ENCODE measurements at places on chromosomes 3 and 15.

DNA sequence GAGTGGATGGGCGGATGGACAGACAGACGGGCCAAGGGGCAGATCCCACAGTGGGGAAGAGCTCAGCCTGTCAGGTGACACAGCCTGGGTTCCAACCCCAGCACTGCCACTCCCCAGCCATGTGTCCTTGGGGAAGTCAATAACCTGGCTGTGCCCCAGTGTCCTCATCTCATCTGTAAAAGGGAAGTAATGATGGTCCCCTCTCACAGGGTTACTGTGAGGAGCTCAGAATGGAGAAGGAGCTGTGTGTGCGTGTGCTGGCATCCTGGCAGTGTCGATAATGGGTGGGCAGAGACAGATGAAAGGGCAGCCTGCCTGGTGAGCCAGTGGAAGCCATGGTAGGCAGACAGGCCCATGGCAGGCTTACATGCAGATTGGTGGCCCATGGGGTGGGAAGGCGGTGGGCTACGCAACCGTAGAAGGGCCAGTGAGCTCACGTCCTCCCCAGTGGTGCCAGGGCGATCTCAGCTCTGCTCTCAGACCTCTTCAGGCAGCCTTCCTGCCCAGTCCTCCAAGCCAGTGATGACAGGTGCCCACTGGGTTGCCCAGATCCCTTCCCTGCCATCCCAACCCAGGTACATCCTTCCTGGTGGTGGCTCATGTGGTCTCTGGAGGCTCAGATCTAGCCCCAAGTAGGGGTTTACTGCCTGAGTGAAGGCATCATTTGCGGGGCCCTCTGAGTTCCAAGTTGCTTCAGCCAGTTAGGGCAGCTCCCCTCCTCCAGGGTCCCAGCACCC, 2.3 kb upstream of the DNAJB8 start:
- no peak for DNase-seq

GRCh38 chr3:55461896-55462295, 25.2 kb downstream of the WNT5A start:
- no peak for DNase-seq

DNA sequence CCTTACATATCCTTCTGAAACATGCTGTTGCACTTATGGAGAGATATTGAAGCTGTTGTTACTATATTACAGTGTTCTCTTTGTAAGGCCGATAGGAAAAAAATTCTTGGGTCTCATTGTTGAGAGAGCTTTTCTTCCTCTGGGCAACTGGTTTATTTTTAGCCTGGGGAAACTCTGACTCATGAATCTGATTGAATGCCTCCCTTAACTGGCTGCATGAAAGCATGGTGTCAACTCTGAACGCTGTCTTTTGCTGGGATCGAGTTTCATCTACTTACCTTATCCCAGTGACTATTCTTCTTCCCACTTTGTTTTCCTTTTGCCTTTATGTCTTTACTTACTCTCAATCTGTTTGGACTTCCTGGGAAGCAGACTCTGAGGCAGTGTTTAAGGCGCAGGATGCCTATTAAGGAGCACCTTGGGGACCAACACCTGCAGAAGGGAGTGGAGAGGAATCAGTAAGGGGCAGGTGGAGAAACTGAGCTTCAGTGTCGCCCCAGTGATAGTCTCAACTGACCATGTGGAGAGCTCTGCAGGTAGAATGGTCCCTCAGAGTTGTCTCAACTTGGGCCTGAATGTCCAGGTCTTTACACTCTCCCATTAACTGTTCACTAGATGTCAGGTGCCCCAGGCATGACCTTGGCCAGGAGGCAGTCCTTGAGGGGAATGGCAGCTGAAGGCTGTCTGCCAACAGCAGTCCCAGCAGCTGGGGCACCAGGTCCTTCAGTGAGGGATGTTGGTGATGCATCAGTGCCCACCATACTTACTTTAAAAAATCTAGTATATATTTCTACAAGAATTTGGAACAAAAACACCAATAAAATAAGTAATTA, 88.9 kb upstream of the CCNL1 start:
- DNase-seq, result no peak

- DNase-seq, result no peak
These were observed 326.2 kb downstream of the RYR3 start for GRCh38 chr15:33636958-33637357.

- no peak for DNase-seq
These were observed 17.8 kb upstream of the SERPINI2 start for GRCh38 chr3:167491621-167492020.

DNA sequence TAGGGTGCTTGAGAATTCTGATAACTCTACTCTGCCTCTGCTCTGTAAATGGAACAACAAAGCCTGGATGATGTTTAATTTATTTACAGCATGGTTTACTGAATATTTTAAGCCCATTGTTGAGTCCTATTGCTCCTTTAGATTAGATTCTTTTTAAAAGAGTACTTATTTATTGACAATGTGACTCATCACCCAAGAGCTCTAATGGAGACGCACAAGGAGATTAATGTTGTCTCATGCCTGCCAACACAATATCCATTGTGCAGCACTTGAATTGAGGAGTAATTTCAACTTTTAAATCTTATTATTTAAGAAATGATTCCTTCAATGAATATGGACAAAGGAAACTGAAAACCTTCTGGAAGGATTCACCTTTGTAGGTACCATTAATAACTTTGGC, 691.4 kb downstream of the ZBBX start:
- DNase-seq, result no peak

DNA sequence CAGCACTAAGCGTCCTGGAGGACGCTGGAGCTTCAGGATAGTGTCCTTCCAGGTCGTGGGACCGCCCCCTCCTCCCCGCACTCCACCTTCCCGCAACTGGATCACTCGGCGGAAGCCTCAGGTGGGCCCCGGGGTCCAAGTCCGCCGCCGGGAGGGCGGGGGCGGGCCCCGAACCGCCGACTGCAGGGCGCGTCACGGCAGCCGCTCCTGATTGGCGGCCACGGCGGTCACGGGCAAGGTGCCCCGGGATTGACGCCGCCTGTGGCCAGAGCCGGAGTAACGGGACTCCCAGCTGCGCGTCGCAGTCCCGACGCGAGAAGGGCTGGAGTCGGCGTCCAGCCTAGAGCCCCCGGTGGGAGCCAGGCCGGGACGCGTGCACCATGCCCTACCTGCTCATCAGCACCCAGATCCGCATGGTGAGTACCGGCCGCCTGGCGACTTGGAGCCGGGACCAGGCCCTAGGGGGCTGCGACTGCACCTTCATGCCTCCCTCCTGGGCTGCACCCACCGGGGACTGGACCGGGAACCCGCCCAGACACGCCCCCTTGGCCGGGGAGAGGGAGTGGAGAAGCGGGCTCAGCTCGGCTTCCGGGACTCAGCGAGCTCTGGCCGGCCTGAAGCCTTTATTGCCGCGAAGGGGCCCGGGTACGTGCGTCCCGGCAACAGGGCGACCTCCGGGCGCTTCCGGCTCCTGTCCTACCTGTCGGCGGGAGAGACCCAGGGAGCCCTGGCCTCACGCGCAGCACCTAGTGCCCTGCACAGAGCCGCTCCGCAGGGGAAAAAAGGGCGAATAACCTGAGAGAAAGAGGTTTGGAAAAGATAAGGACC, at the start of gene GCHFR:
Gene GCHFR, plus strand, starts transcription at position 268 of the 828 bp plus-strand sequence. Its CDS starts 113 bp downstream, at position 381.
- DNase-seq, result no peak

- DNase-seq, result no peak
These were observed 186.0 kb upstream of the LPP start for GRCh38 chr3:187967993-187968392.

GRCh38 chr3:39638301-39638700, 170.8 kb downstream of the MOBP start:
- DNase-seq, result no peak

DNA sequence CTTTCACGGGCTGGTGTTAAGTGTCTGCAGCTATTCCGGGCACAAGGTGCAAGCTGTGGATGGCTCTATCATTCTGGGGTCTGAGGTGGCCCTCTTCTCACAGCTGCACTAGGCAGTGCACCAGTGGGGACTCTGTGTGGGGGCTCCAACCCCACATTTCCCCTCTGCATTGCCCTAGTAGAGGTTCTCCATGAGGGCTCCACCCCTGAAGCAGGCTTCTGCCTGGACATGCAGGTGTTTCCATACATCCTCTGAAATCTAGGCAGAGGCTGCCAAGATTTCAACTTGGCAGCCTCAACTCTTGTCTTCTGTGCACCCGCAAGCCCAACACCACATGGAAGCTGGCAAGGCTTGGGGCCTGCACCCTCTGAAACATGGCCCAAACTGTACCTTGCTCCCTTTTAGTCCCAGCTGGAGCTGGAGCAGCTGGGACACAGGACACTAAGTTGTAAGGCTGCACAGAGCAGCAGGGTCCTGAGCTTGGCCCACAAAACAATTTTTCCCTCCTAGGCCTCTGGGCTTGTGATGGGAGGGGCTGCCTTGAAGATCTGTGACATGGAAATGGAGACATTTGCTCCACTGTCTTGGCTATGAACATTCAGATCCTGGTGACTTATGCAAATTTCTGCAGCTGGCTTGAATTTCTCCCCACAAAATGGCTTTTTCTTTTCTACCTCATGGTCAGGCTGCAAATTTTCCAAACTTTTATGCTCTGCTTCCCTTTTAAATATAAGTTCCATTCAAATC, 6.0 kb upstream of the RPL39L start:
- DNase-seq, result no peak

DNA sequence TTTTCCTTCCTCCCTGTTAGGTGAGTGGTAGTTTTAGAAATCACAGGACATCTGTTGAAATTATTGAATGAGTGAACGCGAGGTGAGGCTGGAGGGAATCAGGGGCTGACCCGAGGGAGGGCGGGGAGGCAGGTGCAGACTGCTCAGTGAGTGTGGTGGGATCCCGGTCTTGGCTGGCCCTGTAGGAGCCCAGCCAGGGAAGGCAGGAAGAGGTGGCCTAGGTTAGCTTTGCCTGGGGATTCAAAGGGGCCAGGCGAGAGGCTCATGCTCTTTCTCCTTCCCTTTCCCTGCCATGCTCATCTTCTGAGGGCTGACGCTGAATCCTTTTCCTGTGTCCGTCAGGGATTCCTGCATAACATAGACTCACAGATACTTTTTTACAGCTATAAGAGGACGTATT, 15.1 kb downstream of the CACNA1D start:
- DNase-seq, result no peak

GRCh38 chr3:72855001-72855400, 6.8 kb upstream of the SHQ1 start:
- no peak for DNase-seq

- no peak for DNase-seq
These were observed 103.7 kb upstream of the TGFBR2 start for GRCh38 chr3:30502742-30503073.

DNA sequence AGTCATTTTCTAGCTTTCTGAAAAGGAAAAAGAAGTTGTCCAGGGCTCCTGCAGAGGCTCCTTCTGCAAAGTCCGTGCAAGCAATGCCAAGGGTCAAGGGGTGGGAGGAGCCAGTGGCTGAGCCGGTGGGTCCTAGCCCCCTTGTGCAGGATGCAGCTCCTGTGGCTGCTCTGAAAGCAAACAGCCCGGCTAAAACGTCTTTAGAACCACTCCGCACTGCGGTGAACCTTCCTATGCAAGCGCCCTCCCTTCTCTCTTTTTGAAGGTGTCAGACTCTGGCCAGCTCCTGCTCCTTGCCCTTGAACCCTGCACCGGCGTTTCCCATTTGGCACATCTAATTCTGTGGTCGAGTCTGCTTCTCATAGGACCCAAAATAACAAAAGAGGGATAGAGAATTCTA, 183.1 kb downstream of the UACA start:
- no peak for DNase-seq

- no peak for DNase-seq
These were observed 240.0 kb downstream of the MBNL1 start for GRCh38 chr3:152508705-152509104.

GRCh38 chr3:51282931-51283330, 102.2 kb upstream of the MANF start:
- DNase-seq, result no peak

- DNase-seq, result no peak
These were observed 303.4 kb upstream of the NR2E3 start for GRCh38 chr15:71506946-71507345.

- DNase-seq, result no peak
These were observed 109.6 kb downstream of the FNDC3B start for GRCh38 chr3:172148702-172149565.

DNA sequence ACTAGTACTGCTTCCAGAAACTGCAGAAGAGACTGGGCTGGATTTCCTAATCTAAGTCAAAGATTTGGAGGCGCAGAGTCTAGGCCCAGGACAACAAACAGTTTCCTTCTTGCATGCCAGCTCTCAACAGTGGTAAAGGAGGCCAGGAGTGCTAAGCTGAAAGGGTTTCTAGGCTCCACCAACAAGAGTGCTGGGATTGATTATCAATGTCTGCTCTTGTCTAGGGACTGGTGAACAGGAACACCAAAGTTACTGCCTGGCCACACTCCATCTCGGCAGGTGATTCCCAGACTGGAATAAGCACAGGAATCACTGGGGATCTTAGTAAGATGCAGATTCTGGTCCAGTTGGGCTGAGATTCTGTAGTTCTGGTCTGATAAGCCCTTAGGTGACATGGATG, 22.8 kb upstream of the FGD5 start:
- DNase-seq, result no peak

DNA sequence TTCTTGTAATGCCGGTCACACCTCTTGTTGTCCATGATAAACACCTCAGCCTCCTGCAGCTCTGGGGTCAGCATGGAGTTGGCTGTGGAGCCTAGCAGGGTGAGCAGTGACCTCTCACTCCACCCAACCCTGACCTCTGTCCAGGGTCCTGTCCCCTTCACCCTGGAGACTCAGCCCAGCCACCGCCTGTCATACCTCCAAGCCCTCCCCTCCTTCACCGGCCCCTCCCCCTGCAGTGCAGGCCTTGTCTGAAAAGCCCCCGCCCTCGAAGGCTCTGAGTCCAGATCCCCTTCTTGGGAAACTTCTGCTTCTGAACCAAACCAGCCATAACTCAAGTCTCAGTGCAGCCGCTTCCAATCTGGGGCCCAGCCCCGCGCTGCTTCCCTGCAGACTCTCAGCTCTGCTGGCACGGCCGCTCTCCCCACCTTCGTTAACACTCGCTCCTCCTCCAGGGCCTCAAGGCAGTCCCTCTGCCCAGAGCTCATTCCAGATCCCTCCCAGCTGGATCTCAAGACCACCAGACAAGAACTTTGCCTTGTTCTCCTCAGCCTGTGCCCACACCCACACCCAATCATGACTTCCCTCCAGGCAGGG, 25.4 kb upstream of the PRSS50 start:
- DNase-seq, result no peak

All from NCI-H2227 treated with DMSO at 0.1 percent for 48 hours (cell line).